ENCODE measurements at places on chromosomes 1 and 21.

- no peak for DNase-seq
Measured at GRCh38 chr1:222644636-222644980, 26.7 kb downstream of the MIA3 start.

- no peak for DNase-seq
Measured at GRCh38 chr1:53662951-53663350, 76.0 kb downstream of the GLIS1 start.

DNA sequence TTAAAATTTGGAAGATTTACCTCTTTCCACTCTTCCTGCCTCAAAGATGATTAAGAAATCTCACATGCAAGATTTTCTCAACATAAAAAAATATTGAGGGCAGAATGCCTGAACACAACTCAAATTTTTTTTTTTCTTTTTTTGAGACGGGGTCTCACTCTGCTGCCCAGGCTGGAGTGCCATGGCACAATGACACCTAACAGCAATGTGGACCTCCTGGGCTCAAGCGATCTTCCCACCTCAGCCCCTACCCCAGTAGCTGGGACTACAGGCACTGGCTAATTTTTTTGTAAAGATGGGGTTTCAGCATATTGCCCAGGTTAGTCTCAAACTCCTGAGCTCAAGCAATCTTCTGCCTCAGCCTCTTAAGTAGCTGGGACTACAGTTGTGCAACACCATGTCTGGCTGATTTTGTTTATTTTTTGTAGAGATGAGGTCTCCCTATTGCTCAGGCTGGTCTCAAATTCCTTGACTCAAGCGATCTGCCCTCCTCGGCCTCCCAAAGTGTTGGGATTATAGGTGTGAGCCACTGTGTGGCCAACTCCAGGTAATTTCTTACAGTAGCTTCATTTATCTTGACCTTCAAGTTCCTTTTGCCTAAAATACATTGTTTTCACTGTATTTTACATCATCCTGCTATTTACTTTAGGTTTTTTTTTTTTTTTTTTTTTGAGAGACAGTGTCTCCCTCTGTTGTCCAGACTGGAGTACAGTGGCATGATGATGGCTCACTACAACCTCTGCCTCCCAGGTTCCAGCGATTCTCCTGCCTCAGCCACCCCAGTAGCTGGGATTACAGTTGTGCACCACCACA lies 10.4 kb downstream of the NUCKS1 start:
- DNase-seq, result no peak

GRCh38 chr1:16020325-16020724 lies 1.5 kb upstream of the CLCNKA start:
- DNase-seq, result no peak

GRCh38 chr1:118717893-118718292 lies 270.2 kb downstream of the TBX15 start:
- no peak for DNase-seq

DNA sequence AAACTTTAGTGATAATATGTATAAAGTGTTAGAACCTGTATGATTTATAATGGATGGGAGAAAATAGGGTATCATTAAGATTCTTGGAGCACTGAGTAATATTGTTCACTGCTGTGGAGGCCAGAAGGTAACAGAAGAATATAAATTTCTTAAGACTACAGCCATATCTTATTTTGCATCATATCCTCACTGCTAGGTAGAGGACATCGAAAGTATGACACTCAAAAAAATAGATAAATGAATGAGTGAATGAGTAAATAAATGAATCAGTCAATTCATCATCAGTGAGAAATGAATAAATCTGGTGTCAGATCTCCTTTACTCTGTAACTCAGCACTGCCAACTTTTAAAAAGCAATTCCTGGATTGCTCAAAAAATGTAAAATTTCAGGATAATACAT lies 33.2 kb downstream of the RGS13 start:
- no peak for DNase-seq

DNA sequence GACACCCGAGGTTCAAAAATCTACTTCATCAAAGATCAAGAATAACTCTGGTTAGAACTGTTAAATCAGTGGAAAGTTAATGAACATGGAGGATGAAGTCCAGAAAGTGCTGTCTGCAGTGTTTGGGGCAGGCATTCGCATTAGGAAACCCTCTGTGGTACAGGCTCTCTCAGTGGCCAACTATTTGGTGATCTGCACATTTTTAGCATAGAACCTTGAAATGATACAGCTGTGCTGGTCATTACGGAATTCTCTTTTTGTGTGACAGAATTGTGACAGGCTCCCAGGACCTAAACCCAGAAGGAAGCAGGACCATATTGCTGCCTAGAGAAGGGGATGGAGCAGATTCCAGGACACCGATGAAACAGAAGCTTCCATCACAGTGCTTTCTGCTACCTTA lies 89.0 kb downstream of the SLC45A1 start:
- DNase-seq, result no peak

- peak; percentile 11 for DNase-seq
Measured at GRCh38 chr1:19762175-19762779, 37.4 kb downstream of the TMCO4 start.

DNA sequence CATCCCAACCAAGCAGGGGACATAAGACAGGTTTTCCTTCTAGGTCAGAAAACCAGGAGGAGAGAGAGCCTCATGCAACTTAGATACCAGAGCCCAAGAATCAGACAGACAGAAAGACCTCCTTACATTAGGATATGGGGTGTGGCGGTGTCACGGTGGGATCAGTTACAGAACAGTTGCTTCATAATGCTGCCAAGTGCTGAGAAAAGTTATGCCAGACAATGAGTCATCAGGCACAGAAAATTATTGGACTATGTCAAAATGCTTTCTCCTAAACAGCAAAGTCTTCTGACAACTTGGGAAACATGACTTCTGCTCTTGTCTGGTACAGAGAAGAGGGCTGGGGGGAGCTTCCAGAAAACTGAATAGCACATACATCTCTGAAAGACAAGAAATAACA lies 1120.2 kb upstream of the TMPRSS15 start:
- no peak for DNase-seq

GRCh38 chr21:39180429-39181019 lies 2.7 kb downstream of the PSMG1 start:
- no peak for DNase-seq

GRCh38 chr1:228396770-228397662 lies 9.6 kb downstream of the TRIM11 start:
- no peak for DNase-seq

GRCh38 chr1:160061369-160062229 lies 8.4 kb downstream of the KCNJ10 start:
- DNase-seq, result no peak

DNA sequence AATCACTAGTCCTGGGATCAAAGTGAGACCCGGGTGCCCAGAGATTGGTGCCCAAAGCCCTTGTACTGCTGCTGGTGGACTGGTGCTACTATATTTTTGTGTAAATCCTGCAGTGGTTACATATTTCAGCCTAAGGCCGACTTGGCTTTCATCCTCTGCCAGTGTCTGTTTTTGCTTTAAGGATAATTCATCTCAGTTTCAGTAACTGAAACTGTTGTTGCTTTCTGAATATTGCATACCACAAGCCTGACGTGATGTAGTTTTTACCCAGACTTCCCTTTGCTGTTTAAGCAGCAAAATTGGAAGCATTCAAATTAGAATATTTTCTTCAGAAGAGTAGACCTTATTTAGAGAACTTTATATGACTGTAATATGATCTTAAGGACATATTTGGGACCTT lies 341.8 kb downstream of the RYR2 start:
- DNase-seq, result no peak

- DNase-seq, result no peak
Measured at GRCh38 chr1:115456441-115456961, 118.5 kb upstream of the NGF start.

GRCh38 chr1:59879574-59879973 lies 47.0 kb downstream of the CYP2J2 start:
- no peak for DNase-seq

GRCh38 chr1:27795601-27796000 lies 22.6 kb downstream of the STX12 start:
- DNase-seq, result no peak

DNA sequence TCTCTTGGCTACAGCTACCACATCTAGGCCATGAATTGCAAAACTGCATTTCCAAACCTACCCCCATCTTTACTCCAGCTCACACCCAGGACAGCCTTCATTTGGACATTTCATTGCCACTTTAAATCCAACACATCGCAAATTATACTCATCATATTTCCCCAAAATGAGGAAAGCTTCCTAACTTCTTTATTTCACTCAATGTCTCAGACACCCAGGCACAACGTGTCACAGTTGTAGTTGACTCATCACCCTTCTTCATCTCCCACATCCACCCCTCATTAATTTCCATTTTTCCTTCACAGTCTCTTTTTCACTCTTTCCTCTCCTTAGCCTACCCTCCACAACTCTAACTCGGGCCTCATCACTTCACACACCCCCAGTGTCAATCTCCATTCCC lies 6.7 kb downstream of the OTUD7B start:
- no peak for DNase-seq

GRCh38 chr21:38455403-38455802 lies 42.9 kb downstream of the ERG start:
- no peak for DNase-seq

- DNase-seq, result no peak
Measured at GRCh38 chr1:151277249-151277648, 4.8 kb upstream of the ZNF687 start.

- DNase-seq, result no peak
Measured at GRCh38 chr1:237671262-237671661, 219.5 kb downstream of the ZP4 start.

- no peak for DNase-seq
Measured at GRCh38 chr21:32819694-32820093, 48.1 kb upstream of the PAXBP1 start.

- DNase-seq, result peak; percentile 24
Measured at GRCh38 chr21:29376556-29376955, 77.8 kb downstream of the BACH1 start.

- no peak for DNase-seq
Measured at GRCh38 chr1:26300578-26301275, 5.7 kb downstream of the UBXN11 start.

GRCh38 chr1:21921100-21921875 lies 15.8 kb downstream of the HSPG2 start:
- DNase-seq, result no peak

GRCh38 chr1:18527921-18528320 lies 47.2 kb downstream of the KLHDC7A start:
- DNase-seq, result no peak

- DNase-seq, result no peak
Measured at GRCh38 chr1:219206350-219206749, 32.7 kb downstream of the LYPLAL1 start.

DNA sequence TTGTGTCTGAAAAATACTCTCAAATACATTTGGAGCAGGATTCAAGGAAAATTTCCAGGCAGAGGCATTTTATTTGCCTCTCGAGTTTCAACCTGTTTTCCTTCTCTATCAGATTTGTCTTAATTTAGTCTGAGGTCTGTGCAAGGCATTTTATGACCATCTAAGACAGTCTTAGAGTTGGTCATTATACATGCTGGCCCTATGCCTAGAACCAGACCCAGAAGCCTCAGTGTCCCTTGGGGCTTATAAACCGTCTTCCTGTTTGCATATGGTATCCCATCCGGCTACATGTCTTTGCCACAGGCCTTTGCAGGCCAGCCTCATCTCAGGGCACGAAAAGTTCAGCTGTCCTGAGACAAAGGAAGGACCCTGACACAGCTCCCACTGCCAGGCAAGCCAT lies 346.1 kb downstream of the SIPA1L2 start:
- no peak for DNase-seq

DNA sequence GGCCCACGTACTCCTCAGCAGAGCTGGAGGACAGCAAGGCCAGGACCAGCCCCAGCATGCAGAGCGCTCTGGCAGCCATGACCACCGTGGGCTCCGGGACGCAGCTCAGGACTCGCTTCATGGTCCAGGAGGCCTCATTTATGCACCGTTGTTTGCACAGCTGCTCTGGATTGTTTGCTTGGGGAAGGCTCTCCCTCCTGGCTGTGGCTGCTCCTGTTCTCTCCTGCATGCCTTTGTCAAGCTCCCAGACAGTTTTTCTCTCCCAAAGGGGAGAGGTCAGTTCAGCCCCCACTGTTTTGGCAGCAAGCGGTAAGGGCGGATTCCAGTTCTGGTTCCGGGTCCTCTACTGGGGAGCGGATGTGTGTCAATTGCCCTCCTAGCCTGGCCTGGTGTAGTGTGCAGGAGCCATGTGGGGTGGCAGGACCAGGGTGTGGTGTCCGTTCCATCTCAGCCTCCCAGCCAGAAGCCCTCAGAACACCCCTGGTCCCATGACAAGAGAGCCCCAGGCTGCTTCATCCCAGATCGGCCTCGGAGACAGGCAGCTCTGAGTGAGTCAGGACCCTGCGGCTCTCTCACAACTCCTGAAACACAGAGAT lies at the start of gene TFF3:
TSS of gene TFF3 (minus strand) at position 114 of the 596 bp plus-strand sequence. CDS start at position 79, 35 bp downstream.
- DNase-seq, result no peak

DNA sequence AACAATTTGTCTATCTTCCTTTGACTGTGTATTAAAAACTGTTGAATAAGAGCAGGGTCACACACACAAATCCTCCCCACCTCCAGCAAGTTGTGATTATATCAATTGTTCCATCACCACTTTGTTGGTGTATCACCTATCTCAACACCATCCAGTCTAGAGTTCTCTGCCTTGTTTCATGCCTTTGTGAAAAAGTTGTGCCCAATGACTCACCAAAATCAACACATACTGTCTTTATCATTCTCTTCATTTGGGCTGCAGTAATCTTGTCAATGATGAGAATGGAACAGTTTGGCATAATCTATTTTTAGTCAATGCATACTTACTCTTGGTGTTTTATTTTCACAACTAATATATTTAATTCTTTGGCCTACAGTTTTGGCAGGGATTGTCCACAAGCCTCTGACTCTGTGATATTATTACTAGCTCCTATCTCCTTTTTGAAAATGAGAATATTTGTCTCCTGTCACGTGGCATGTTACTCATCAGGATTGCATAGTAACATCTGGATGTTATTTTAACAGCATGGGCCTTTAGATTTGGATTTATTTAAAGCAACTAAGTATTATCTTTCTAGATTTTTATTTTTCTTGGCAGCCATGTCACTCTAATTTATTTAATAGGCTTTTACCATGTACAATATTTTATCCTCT lies 5.1 kb downstream of the C1orf87 start:
- no peak for DNase-seq

DNA sequence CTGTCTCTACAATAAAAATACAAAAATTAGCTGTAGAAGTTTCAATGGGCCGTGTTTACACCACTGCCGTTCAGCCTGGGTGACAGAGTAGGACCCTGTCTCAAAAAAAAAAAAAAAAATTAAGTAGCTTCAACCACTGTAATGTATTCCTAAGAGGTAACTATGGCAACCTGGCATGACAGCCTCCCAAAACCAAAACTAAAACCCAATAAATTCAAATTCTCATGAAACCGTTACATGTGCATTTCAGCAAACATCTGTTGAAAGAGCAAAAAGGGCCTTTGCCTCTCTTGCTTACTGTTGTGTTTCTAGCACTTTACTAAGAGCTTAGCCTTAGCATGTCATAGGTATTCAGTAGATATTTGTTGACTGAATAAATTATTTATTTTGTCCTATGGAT lies 33.5 kb downstream of the ODR4 start:
- DNase-seq, result no peak

DNA sequence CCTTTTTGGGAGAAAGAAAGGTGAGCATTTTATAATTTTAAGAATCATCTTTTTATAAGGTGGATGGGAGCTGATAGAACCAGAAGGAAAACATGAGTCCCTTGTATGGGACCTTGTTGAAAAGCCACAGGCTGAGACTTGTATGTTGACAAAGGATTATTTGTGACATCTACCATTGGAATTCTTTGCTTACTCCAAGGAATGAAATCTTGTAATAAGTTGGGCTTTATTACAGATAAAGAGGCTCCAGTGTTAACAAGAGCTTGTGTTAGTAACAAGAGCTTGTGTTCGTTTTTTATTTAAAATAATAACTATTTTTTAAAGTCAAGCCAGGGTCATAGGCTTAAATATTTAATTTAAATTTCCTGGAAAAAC lies 201.1 kb upstream of the CHRM3 start:
- DNase-seq, result no peak

- DNase-seq, result no peak
Measured at GRCh38 chr1:16903054-16903453, 7.3 kb downstream of the RNU1-2 start.
